Activated naive CD8-positive, alpha-beta T cell treated with anti-CD3 and anti-CD28 coated beads, Interleukin-2, amount 50 U/mL, for 24 hours (primary cell): ENCODE measurements at places on chromosomes 6 and 20.

GRCh38 chr20:19478320-19478895 lies 266.0 kb downstream of the SLC24A3 start:
- no peaks in the 10 kb centered on the region for H3K36me3 ChIP-seq
- no peaks in the 10 kb centered on the region for H3K27me3 ChIP-seq
- H3K27ac ChIP-seq = no peak overlapping the region
- DNase-seq = no peak
- H3K4me3 ChIP-seq = no peak overlapping the region

- H3K27ac ChIP-seq = no peak overlapping the region
- H3K4me1 ChIP-seq = peaks cover 16% of the 10 kb centered on the region
- peaks cover 4% of the 10 kb centered on the region for H3K27me3 ChIP-seq
Observed at GRCh38 chr6:169571123-169571962, 130.5 kb downstream of the WDR27 start.

GRCh38 chr20:31355981-31356380 lies 12.4 kb upstream of the DEFB118 start:
- H3K4me1 ChIP-seq = no peaks in the 10 kb centered on the region
- no peak overlapping the region for H3K27ac ChIP-seq
- DNase-seq = no peak

GRCh38 chr6:109946979-109947378 lies 31.1 kb upstream of the GPR6 start:
- no peak overlapping the region for H3K27ac ChIP-seq
- H3K4me3 ChIP-seq = no peak overlapping the region
- DNase-seq = no peak
- H3K4me1 ChIP-seq = no peaks in the 10 kb centered on the region
- peaks cover 12% of the 10 kb centered on the region for H3K27me3 ChIP-seq

DNA sequence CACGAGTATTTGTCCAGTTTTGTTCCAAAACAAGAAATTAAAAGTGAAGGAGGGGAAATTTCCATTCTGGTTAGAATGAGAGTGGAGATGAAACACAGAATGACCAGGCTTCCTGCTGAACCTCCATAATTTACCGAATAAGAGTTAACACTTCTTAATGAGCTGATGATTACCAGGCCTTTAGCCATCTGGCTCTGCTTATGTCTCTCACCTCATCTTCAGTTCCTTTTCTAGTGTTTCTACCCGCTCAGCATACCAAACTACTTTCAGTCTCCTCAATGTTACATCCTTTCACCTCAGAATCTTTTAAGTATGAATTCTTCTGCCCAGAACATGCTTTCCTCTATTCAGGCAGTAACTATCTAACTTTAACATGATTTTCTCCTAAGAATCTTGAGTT lies 209.0 kb upstream of the RSPO3 start:
- no peaks in the 10 kb centered on the region for H3K27me3 ChIP-seq
- no peak overlapping the region for H3K27ac ChIP-seq
- H3K4me1 ChIP-seq = no peaks in the 10 kb centered on the region
- H3K4me3 ChIP-seq = no peak overlapping the region

GRCh38 chr20:9608639-9609340 lies 94.4 kb downstream of the LAMP5 start:
- H3K4me1 ChIP-seq = no peaks in the 10 kb centered on the region
- no peaks in the 10 kb centered on the region for H3K36me3 ChIP-seq
- no peak for DNase-seq
- no peak overlapping the region for H3K27ac ChIP-seq
- H3K27me3 ChIP-seq = peaks cover 3% of the 10 kb centered on the region
- H3K4me3 ChIP-seq = no peak overlapping the region

DNA sequence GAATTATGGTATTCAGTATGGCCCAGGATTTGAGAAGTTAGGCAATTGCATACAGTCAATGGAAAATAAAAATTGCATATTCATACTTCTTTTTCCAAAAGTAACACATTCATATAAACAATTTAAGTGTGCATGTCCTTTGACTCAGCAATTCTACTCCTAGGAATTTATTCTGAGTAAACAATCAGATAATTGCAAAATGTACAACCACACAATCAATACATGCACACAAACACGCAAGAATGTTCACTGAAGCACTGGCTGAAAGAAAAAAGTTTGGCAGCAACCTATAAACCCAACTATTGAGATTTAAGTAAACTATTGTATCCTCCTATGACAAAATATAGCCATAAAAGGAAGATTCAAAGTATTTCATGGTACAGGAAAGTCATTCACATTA lies 1.6 kb downstream of the CYP39A1 start:
- H3K4me1 ChIP-seq = peaks cover 21% of the 10 kb centered on the region
- no peak overlapping the region for H3K4me3 ChIP-seq
- H3K36me3 ChIP-seq = no peaks in the 10 kb centered on the region
